ENCODE measurements at places on chromosomes 7 and 10.

GRCh38 chr7:24717694-24718320 lies 39.5 kb downstream of the GSDME start:
- DNase-seq: no peak

DNA sequence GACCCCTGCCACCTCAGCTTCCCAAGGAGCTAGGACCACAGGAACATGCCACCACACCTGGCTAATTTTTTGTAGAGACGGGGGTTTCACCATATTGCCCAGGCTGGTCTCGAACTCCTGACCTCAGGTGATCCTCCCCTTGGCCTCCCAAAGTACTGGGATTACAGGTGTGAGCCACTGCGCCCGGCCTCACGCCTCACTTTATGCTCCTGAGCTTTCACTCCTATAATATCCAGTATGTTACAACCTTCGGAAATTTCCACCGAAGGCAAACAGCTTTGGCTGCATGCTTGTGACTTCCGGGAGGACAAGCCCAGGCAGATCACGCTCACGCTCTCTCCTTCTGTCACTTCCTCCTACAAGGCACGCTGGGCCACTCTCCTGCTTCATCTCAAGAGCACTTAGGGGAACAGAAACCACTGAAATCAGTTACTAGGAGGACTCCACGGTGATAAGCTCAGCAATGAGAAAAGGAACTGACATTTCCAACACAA lies 4.4 kb upstream of the MAD1L1 start:
- no peak for DNase-seq

DNA sequence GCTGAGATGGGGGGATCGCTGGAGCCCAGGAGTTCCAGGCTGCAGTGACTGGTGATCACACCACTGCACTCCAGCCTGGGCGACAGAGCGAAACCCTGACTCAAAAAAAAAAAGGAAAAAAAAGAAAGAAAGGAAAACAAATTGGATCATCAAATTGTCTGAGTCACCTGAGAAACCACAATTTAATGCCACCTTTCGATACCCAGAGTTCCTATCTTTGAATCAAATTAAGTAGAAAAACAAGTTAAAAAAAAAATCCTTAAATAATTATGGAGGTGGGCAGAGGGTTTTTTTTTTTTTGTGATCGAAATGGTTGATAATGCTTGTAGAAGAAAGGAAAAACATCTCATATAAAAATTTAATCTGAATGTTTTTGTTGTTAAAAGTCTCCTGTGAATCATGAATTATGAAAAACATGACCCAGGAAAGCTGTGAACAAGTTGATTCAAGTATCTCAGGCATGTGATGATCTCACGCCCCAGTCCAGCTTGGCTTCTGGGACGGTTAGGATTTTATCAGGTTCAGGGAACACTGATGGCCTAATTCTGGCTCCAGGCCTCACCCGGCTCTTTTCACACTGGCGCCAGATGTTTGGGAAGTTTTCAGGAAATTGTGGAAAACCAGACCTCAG lies 25.3 kb upstream of the CUX1 start:
- no peak for DNase-seq

- DNase-seq: no peak
Observed at GRCh38 chr7:140284062-140284461, 107.3 kb upstream of the KDM7A start.

DNA sequence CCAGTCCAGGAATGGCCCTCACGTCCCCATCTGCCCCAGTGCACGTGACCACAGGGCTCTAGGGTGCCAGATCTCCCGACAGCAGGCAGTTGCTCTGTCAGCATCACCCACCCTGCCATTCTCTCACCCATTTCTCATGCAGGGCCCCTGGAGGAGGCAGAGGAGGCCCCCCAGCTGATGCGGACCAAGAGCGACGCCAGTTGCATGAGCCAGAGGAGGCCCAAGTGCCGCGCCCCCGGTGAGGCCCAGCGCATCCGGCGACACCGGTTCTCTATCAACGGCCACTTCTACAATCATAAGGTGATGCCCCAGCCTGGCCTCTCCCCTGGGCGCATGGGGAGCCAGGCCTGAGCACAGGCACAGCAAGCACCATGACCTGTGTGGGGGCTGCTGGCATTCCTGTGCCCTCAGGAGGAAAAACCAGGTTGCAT lies 6.1 kb upstream of the DEPP1 start:
- no peak for DNase-seq

GRCh38 chr7:153193144-153193595 lies 433.6 kb downstream of the ACTR3B start:
- no peak for DNase-seq

DNA sequence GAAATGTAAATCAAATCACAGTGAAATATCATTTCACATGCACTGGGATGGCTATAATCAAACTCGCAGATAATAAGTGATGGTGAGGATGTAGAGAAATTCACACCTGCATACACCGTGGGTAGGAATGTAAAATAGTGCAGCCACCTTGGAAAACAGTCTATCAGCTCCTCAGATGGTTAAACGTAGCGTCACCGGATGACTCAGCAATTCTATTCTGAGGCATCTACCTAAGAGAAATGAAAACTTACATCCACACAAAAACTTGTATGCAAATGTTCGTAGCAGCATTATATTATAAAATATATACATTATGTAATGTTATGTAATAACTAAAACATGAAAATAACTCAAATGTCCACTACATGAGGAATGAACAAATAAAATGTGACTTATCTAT lies 38.9 kb downstream of the SH3PXD2A start:
- DNase-seq: no peak

DNA sequence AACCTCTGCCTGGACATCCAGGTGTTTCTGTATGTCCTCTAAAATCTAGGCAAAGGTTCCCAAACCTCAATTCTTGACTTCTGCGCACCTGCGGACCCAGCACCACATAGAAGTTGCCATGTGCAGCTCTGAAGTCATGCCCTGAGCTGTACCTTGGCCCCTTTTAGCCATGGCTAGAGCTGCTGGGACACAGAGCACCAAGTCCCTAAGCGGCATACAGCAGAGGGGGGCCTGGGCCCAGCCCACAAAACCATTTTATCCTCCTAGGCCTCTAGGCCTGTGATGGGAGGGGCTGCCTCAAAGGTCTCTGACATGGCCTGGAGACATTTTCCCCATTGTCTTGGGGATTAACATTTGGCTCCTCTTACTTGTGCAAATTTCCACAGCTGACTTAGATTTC lies 14.6 kb downstream of the TMEM243 start:
- DNase-seq: no peak

DNA sequence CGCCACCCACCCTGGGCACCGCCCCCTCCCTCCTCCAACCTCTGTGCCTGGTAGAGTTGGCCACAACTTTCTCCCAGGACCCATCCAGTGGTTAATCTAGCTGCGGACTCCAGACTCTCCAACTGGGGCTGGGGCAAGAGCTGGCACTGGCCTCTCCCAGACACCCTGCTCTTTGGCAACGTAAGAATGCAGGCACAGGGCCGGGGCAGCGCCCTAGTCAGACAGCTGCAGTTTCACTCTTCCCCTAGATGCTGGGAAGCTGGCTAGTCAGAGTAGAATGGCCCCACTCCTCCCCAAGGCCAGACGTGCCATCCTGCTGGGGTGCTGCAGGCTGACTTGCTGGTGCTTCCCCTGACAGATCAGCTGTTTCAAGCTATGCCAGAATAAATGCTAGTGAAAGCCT lies 22.1 kb downstream of the HSPA12A start:
- DNase-seq: no peak

GRCh38 chr10:62077330-62078015 lies 176.0 kb downstream of the ARID5B start:
- DNase-seq: no peak

DNA sequence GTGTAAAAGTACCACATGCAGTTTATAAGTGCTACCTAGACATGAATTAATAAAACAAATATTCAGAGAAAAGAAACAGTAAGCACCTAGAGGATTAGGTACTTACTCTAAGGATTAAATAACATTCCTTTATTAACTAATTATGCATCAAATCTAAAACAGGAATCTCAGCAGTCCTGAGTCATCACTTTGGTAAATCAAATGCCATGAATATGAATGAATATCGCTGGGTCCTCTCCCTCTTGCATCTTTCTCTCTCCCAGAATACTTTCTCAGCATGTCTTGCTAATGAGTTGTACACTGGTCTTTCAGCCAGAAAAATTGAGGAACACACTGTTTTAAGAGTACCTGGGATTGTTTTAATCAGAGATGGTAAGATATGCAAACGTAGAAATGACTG lies 225.5 kb upstream of the NFE2L3 start:
- DNase-seq: no peak

DNA sequence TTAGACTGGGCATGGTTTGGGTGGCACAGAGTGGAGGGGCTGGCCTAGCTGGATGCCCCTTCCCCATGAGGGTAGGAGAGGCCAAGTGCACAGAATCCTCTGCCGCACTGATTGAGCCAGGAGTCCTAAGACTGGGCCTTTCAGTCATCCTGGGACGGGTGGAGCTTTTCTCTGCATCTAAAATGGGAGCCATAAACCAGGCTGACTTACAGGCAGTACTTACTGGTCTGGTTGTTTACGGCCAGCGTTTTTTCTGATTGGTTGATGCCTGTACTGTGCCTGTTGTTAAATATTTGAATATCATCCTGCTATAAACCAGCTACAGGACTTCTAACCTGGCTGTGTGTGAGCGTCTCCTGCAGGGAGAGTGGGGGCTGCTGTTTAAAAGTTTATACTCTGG lies 107.8 kb downstream of the CDH23 start:
- DNase-seq: no peak

DNA sequence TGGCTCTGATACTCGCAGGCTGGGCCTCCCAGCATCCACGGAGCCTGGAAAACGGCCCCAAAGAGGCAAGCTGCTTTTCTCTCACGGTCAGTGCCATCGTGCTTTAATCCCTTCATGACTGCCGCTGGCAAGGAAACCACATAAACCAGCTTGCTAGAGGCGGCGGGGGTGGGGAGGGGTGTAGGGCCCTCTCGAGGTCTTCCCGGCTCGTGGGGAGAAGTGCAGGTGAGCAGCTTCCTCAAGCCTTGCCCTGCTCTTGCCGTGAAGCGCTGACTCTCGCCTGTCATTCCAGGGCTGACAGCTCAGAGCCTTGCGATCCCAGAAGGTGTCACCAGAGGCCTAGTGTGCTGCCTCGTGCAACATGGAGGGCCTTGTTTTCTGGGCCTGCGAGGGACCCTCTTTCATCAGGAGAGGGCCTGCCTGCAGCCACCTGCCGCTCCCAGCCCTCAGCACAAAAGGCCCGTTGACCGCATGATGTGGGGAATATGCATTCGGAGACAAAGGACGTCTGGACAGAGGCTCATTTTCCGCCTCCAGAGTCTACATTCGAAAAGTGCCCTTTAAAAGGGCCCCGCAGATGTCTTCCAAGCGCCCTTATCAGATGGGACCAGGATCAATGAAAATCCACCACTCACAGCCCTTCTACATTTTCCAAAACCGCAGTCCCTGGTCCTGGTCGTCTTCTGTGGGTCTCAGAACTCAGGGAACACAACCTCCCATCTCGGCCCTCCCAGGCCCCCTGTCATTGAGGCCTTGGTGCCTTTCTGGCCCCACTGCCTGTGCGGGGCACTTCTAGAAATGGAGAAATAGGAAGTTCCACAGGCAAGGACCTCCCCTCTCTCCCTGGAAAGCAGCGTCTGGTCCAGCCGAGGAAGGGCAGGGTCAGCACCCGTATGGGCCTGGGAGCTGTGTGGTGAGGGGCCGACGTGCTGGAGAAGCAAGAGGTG lies 58.7 kb downstream of the ZRANB1 start:
- DNase-seq: no peak

GRCh38 chr7:112381311-112382091 lies 68.8 kb upstream of the IFRD1 start:
- no peak for DNase-seq

GRCh38 chr10:104899779-104900178 lies 258.7 kb downstream of the SORCS3 start:
- no peak for DNase-seq

GRCh38 chr10:5629303-5630111 lies 36.9 kb downstream of the ASB13 start:
- no peak for DNase-seq

DNA sequence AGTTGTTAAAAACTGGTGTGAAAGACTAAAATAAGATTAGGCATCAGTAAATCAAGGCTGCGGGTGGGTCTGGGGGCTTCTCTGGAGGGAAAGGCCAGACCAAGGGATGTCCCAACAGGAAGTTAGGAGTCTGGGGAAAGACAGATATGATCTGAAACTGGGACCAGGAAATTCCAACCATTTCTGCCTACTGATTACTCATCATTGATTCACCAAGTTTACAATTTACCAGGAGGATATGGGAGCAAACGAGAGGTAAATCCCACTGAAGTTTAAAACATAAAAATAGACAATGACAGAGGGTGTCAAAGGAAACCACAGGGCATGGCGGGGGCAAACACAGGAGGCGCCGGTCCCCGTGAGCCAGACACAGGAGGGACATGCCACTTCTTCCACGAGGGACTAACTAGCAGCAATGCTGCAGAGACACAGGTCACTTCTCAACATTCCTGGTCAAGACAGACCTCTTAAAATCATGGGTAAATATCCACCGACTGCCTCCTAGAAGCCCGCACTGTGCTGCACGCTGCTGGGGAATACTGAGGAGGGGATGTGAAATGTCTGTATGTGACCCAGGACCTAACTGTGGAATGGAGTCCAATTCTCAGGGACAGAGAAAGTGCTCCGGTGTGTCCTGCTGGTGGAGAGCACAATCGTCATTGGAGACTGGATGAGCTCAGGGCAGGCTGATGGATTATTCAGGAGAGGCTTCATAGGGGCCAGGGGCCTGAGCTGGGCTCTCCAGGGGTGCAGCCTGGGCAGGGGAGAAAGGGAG lies 153.4 kb upstream of the KLF14 start:
- no peak for DNase-seq

DNA sequence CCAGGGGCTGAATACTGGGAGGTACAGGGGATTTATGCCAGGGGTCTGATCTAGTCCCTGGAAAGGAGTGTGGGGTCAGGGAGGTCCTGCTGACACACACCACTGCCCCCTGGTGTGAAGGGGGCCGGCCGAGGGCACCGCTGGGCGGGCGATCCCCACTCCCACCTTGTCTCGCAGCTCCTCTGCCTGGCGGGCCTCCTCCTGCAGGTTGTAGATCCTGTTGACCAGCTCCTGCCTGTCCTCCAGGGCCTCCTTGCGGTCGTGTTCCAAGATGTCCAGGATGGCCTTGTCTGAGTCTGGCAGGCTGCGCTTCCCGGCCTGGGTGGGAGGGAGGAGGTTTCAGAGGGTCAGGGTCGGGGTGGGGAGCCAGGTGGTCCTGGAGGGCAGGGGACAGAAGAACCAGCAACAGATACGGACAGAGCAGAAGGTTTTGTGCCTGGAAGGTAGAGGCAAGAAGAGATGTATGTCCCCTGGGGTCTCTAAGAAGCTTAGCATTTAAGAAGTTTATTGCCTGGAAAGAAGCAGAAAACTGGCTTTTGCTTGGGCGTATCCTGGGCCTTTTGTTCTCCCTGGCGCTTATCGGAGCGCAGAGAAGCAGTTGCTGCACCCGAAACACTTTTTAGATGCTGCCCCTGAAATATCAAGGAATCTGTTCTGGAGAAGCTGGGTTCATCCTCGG lies 94.5 kb upstream of the GNA12 start:
- DNase-seq: no peak

Data from NCI-H1417 treated with DMSO at 0.1 percent for 48 hours (cell line).